ENCODE measurements at places on chromosomes 7 and 10. TPM values are rescaled to one million over a fixed set of nuclear protein-coding genes. Genes with fewer than 3 reads are reported as not detected.

DNA sequence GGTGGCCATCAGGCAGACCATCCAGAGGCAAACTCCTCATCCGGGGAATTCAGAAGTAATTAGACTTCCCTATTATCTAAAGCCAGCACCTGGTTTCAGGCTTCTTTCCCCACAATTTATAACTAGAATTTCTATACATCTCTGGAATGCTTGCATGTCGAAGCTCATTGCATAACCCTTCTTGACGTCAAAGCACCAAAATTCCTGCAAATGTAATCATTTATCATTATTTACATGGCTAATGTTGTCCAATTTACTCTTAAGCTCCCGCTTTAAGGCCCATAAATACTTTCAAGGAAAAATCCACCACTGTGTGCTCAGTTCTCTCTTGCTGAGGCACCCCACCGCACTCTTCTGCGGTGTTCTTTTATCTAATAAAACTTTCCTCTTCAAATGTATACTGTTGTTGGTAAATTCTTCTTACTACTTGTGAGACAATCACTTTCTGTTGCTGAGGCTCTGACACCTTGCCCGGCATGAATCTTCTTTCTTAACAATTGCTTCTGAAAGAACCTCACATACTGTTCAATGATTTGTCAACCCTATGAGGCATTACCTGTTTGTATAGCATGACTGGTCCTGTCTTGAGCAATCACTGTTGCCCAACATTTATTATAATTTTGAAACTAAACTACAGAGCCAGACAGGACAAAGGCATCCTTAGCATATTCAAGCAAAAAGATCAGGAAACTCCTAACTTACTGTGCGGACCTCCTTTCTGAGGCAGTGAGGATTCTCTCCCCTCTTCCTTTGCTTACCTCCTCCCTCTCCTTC lies 17.4 kb upstream of the GPR141 start:
- no peak for DNase-seq

DNA sequence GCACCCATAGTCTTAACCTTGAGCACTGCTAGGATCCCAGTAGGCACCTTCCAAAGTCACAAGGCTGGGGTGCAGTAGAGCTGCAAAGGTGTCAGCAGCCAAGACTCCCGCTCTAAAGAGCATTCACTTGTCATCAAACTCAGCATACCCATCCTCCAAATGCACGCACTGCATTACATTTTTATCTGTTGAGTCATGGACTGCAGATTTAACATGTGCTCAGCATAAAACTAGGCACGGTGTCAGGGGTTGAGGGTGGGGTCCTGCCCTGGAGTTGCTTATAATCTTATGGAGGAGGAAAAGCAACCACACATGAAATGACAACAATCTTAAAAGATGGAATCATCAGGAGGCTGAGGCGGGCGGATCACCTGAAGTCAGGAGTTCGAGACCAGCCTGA lies 102.6 kb downstream of the PARP12 start:
- no peak for DNase-seq

DNA sequence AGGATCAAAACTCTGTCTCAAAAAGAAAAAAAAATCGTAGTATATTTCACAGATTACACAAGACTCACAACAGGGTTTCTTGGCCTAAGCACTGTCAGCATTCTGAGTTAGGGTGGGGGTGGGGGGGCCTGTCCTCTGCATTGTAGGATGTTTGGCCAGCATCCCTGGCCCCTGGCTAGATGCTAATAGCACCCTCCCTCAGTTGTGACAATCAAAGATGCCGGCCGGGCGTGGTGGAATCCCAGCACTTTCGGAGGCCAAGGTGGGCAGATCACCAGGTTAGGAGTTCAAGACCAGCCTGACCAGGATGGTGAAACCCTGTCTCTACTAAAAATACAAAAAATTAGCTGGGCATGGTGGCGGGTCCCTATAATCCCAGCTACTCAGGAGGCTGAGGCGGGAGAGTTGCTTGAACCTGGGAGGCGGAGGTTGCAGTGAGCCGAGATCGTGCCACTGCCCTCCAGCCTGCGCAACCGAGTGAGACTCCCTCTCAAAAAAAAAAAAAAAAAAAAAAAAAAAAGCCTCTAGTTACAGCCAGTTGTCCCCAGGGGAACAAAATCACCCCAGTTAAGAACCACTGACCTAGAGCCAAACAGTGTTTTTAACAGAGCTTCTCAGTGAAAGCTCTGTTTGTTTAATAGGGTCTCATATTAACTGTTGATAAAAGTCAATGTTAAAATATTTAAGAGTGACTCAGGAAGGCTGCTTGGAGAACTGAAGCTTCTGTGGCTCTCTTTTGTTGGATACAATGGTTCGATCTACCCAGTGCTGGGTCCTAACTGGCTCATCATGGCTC lies 161.0 kb upstream of the FAM171A1 start:
- DNase-seq, result no peak

- no peak for DNase-seq
These were observed 575 bp downstream of the DLG5 start for GRCh38 chr10:77925795-77926565.

ADAMTS14 gene
- polyA plus RNA-seq, result 2.0 TPM

Measured in left renal pelvis (tissue), 4 donors.